ENCODE measurements at places on chromosomes 3 and 15.

DNA sequence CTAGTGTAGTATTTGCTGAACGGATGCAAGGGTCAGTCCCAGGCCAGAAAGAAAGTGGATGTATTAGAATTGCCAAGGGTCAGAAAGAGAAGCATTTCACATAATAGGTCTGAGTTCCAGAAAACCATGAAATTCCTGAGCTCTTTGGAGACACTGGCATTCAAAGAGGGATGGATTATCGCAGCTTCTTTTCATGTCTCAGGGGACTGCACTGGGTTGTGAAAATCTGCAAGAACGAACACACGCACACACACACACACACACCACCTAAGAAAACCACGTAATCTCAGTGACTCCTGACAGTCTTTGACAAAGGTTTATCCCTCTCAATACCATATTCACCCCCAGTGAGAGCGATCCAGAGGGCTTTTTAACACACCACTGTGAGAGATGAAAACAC is 57.9 kb downstream of the TIPARP start:
- DNase-seq, result no peak

GRCh38 chr15:84685304-84685703 is 27.3 kb upstream of the NMB start:
- DNase-seq, result no peak

- DNase-seq, result no peak
Observed at GRCh38 chr15:33107950-33108349, 86.6 kb downstream of the FMN1 start.

DNA sequence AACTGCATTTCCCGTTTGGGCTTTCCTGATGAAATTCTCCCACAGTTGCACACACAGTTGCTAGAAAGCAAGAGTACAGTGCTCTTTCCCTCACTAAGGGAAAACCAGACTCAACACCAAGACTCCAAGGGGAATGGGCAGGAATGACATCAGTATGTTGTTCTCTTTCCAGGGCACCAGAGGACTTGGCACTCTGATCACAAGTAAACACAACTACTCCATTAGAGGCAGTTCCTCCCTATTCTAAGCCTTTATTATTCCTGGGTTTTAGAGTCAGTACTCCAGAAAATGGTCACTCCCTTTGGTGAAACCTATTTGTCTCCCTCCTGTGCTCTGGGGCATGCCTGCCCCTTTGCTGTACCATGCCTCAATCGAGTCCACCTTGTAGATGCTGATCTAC is 52.3 kb upstream of the VGLL4 start:
- DNase-seq, result no peak

DNA sequence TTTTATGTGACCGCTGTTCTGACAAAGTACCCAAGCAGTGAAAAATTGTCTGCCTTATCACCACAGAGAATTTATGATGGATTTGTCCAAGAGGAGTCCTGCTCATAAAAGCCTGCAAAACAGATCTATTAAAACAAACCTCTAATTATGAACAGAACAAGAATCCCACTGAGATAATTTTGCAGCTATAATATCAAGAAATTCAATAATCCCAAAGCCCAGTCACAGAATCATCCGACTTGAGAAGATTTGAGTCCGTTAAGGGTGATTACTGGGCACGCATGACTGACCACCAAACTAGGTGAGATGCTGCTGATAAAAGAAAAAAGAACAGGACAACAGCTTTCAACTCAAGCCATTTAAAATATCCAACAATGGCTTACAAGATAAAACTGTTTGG is 231.0 kb upstream of the WNT5A start:
- no peak for DNase-seq

DNA sequence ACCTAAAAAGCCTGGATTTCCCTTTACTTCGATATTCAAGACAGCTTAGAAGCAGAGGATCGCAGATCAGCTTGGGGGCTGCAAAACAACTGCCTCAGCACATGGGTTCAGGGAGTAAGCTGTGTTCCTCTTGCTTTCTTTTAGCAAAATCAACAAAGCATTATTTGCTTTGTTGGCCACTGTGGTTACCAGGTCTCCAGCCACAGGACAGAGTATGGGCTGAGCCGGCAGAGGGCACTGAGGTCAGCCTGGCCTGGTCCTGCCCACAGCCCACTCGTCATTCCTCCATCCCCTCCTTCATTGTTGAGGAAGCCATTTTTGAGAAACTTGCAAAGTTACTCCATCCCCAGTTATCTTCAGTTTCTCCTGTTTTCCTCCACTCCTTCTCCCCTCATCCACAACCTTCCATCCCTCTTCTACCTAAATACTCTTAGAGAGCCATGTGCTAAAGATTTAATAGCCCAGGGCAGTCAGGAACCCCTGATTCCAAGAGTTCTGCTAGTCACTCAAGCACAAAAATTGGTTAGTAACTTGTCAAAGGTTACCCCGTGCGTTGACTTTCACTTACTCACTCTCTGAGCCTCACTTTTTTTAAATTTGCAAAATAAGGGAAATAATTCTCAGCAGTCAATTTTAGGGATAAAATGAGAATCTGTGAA is 60.0 kb upstream of the HES1 start:
- no peak for DNase-seq

DNA sequence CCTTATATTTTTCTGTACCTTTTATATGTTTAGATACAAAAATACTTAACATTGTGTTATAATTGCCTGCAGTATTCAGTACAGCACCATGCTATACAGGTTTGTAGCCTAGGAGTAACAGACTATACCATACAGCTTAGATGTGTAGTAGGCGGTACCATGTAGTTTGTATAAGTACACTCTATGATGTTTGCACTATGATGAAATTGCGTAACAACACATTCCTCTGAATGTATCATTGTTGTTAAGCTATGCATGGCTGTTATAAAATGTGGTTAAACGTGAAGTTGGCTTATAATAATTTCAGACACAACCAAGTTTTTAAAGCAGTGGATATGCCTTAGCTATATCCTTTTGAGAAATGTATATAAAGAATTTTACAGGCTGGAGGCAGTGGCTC is 328.3 kb downstream of the PLCL2 start:
- DNase-seq, result no peak

DNA sequence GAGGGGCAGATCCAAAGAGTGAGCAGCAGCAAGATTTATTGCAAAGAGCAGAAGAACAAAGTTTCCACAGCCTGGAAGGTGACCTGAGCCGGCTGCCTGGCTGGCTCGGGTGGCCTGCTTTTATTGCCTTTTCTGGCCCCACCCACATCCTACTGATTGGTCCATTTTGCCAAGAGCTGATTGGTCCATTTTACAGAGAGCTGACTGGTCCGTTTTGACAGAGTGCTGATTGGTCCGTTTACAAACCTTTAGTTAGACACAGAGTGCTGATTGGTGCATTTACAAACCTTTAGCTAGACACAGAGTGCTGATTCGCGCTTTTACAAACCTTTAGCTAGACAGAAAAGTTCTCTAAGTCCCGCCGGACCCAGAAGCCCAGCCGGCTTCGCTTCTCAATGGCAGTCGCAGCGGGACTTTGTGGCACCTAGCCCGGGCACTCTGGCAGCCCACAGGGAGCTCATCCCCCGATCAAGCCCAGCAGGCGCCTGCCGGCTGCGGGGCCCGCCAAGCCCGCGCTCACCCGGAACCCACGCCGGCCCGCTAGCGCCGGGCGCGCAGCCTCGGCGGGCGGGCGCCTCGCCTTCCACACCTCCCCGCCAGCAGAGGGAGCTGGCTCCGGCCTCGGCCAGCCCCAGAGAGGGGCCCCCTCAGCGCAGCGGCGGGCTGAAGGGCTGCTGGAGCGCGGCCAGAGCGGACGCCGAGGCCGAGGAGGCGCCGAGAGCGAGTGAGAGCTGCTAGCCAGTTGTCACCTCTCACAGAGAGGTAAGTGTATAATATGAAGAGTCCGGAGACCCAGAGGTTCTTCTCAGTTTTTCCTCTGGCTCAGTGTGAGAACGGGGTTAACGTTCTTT is 339.2 kb downstream of the CHL1 start:
- DNase-seq, result no peak

- no peak for DNase-seq
Observed at GRCh38 chr3:159859836-159860235, 128.8 kb upstream of the IL12A start.

DNA sequence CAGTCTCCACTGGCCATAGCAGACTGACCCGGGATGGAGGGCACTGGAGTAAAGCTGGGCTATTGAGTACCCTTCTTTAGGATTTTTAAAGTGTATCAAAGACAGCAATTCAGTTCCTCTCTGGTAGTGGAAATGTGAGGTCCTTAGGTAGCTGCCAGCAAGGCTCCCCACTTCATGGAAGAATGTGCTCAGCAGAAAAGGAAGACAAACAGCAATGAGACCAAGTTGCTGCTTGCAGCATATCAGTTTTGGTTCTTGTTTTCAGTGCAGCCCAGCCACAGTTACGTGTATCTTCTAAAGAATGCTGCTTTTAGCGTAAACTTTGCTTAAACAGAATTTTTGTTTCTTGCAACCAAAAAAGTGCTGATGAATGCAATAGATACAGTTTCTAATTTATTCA is 374.0 kb upstream of the CBLB start:
- no peak for DNase-seq

GRCh38 chr3:13102386-13103345 is 29.4 kb upstream of the IQSEC1 start:
- DNase-seq, result no peak

DNA sequence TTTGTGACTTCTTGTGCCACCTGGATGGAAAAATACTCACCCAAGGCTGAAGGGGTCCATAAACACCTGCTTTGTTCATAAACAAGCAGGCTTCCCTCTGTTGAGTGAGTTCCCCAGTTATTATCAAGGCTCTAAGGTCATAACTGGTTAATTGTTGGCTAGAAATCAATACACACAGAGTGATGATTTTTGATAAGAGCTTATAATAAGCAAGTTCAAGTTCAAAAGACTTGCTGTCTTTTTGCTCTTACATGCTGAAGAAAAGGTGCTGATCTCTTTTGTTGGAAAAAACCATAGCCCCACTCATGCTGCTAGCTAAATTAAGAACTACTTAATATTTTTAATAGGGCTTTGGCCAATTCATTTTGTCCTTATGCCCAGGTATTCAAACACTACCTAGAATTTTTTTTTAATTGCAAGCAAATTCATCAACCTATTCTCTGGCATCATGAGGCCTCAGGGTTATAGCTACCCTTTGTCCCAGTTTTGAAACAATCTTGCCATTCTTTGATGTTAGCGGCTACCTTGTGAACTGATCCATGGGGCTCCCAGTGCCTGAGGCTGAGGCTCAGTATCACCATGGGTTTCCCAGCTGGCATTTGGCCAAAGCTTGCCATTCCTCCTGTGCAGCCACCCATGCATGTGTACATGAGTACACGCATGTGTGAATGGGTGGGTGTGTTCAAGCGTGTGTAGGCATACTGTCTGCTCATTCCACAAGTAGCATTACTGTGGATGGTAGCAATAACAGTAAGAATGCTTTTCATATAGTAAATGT is 127.6 kb upstream of the LPP start:
- no peak for DNase-seq

GRCh38 chr15:77044228-77045042 is 26.5 kb downstream of the TSPAN3 start:
- DNase-seq, result no peak

- DNase-seq, result peak; percentile 29
Observed at GRCh38 chr15:101127506-101128076, 124.3 kb downstream of the CHSY1 start.

DNA sequence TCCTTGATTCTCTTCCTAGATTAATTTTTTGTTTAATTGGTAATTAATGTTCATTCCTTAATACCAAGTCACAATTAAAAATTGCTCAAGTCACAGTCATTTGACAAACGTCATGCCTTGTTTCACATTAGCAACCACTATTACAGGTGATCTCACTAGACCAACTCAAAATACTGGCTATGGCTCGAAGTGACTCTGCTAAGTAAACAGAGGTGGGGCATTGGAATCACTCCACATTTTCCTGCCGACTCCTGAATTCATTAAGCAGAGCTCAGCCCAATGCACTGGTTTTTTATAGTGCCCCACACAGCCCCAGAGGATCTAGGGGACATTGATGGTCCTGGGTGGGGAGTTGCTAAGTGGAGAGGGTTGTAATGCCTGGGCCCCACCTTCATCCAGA is 201.2 kb upstream of the NSMCE3 start:
- no peak for DNase-seq

DNA sequence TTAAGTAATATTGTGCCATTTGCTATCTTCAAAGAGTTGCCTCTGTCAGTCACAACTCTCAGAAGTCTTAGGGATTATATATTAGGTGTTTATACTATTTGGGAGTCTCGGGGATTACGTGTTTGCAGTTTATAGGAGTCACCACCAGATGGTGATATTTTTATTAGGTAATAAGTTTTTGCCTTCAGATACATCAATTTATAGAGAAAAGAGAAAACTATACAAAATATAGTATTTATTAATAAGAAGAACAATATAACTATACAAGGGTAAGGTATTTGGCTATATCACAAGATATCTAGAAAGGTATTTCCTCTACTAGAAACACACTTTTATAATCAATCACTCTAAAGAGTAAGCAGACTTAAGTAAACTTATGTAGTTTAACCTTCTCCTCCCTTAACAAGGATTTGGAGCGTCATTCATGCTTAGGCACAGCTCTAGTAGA is 10.7 kb upstream of the DHX36 start:
- no peak for DNase-seq

- DNase-seq, result no peak
Observed at GRCh38 chr3:88991496-88991895, 115.9 kb upstream of the EPHA3 start.

DNA sequence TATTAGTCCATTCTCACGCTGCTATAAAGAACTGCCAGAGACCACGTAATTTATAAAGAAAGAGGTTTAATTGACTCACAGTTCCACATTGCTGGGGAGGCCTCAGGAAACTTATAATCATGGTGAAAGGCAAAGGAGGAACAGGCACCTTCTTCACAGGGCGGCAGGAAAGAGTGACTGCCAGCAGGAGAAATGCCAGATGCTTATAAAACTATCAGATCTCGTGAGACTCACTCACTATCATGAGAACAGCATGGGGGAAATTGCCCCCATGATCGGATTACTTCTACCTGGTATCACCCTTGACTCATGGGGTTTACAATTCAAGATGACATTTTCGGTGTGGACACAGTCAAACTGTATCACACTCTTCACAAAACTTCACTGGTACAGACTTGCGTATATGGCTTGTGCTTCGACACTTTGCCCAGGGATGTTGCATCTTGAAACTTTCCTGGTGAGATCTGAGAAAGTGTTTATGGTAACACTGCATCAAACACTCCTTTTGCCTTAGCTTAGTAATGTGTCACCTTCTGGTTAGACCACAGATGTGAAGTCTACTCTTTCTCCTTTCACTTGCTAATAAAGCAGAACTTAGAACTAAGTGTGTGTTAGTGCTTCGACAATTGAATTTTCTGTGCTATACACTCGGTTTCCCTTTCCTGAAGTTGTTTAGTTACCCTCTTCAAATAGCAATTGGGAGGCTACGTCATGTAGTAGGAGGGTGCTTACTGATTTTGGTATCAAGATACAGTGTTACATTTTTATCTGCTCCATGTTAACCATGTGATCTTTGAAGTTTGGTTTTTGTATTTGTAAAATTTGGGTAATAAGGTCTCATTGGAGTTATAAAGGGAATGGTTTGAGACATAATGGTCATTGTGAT is 185.7 kb downstream of the LPP start:
- no peak for DNase-seq

DNA sequence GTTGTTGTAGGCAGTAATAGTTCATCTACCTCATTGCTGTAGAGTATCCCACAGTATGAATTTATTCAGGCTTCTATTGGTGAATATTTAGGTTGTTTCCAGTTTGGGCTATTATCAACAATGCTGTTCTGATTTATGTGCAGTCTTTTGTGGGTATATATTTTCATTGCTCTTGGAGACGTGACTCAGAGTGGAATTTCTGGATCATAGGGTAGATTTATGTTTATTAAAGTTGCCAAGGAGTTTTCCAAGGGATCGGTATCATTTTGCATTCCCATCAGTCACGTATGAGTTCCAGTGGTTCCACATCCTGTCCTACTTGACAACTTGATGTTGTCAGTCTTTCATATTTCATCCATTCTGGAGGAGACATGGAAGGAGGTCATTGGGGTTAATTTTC is 8.4 kb upstream of the HRH1 start:
- DNase-seq, result no peak
